ENCODE measurements at places on chromosomes 2 and 18.

GRCh38 chr2:1910592-1911246 lies 166.4 kb upstream of the PXDN start:
- no peak for DNase-seq

DNA sequence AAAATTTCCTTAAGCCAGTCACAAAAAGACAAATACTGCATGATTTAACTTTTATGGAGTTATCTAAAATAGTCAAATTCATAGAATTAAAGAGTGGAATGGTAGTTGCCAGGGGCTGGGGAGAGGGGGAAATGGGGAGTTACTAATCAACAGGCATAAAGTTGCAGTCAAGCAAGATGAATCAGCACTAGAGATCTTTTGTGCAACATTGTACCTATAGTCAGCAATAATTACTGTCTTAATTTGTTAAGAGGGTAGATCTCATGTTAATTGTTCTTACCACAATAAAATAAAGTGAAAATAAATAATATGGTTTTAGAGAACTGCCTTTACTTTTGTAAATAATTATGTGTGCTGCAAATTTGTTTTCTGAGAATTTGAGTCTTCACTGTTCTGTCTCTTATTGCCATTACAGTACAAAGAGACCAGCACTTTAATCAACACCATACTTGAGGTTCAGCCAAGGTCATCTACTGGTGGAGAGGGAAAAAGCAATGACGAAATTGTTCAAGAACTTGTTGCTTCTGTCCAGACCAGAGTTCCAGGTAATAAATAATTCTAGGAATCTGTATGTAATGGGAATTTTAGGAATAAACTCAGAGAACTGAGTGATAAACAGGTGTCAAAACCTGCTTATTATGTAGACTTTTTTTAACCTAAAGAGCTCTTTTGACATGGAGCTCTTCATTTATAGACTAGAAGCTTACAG lies 75.5 kb downstream of the TRABD2A start:
- no peak for DNase-seq

DNA sequence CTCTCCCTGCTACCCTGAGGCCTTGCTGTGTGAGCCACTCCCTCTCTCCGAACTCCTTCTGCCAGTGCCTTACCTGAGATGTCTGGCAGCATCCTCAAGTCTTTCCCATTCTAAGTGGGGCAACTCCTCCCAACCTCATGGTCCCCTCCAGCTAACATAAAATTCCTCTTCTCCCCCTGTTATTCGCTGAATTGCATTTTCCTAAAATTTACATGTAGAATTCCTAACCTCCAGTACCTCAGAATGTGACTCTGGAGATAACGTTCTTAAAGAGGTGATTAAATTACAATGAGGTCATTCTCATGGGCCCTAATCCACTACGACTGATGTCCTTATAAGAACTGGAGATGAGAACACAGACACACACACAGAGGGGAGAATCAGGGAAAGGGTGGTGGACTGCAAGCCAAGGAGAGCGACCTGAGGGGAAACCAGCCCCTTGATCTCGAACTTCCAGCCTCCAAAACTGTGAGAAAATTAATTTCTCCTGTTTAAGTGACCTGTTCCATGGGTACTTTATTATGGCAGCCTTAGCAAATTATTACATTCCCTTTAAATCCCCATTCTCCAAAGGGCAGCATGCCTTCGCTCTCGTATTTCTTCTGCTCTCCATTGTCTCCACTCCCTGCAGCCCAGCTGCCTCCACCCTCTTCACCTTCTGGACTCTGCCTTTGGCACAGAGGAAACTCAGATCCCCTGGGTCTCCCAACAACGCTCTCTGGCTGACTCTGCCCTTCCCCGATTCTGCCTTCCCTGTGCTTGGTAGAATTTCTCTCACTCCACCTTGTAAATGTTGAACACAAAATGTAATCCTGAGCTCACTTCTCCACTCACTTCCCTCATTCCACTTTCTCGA lies 70.5 kb downstream of the TGIF1 start:
- no peak for DNase-seq

DNA sequence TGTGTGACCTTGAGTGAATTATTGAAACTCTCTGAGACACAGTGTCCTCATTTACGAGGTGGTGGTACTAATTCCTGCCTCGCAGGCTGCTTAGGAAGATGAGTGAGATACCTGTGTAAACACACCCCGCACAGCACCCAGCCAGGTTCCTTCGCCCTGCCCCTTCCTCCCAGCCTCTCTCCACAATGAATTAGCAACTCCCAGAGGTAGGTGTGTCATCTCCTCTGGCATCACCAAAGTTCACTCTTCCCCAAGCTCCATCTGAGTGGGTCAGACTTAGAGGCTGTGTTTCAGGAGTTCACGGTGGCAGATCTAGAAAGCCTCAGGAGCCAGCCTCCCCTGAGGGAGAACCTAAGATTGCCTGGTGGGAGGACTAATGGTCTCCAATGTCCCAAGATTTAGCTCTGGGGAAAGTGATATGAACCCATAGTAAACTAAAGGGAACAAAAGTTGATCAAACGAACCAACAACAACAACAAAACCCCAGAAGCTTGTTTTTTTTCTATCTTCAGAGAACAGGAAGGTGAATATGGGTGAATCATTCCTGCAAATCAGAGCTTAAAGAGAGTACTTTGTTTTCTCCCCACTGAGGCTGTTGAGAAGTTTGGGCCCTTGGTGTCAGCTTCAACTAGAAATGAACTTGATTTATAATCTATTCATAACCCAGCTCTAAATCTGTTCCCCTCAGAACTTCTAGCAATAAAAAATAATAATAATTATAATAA lies 44.4 kb upstream of the NRP2 start:
- DNase-seq = no peak

DNA sequence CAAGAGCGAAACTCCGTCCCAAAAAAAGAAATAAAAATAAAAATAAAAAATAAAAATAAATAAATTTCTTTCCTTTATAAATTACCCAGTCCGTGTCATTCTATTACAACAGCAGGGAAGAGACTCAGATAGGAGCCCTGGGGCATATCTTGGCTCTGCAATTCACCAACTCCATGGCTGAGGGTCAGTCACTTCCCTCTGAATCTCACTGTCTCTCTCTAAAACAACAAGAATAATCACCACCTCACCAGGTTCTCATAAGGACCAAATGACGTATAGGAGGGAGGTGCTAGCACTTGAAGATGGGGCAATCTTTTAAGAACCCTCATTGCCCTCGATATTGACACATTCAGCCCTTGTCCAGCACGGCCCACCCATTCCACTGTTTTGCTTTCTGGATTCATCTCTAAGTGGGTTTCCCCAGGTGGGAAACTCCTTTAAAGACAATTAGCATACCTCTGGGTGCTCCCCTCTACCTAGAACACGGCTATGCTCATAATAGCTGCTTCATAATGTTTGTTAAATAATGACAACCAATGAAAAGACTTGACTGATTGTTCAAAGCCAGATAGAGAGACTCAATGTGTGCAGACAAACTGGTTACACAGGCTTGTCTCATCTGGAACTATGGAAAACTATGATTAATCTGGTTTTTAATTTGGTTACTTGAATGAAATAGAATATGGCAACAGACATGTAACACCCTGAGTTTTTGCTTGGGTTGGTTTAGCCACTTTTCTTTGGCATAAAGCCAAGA lies 15.1 kb downstream of the MYCN start:
- no peak for DNase-seq

DNA sequence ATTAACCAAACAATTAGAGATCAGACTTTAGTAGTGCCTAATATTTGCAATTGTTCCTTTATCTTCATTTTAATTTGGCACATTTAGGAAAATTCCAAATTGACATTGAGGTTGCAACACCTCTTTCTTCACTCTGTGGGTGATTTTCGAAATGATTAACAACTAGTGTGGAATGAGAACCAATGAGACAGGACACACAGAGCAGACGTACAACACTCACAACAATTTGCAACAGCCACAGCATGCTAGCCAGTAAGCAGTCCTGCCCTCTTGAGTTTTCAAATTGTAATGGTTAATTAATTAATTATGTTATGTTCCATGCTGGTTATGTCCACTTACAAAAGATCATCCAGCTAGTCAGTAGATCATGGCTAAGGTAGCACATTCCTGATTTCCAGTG lies 339.3 kb downstream of the LRP1B start:
- no peak for DNase-seq

- no peak for DNase-seq
These were observed 589.2 kb upstream of the SALL3 start for GRCh38 chr18:78390348-78390951.

DNA sequence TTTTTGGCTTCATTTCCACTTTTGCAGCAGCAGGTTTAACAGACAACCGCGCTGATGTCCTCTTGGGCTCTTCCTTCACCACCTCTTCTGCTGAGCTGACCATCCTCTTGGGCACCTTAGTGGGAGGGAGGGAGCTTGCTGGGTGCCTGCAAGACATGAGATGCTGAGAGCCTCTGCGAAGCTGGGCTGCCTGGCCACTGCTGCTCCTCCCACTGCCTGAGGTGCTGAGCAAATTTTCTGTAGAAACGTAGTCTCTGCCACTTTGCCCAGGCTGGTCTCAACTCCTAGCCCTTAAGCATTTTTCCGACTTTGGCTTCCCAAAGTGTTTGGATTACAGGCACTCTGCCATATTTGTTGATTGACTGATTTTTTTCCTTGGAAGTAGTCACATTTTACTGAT lies 422.2 kb upstream of the MC4R start:
- no peak for DNase-seq

- DNase-seq = no peak
These were observed 21.8 kb downstream of the ZNF532 start for GRCh38 chr18:58886431-58886830.

GRCh38 chr2:43566461-43566729 lies 29.4 kb downstream of the THADA start:
- DNase-seq = no peak

GRCh38 chr2:168939918-168940317 lies 38.8 kb downstream of the G6PC2 start:
- DNase-seq = no peak

DNA sequence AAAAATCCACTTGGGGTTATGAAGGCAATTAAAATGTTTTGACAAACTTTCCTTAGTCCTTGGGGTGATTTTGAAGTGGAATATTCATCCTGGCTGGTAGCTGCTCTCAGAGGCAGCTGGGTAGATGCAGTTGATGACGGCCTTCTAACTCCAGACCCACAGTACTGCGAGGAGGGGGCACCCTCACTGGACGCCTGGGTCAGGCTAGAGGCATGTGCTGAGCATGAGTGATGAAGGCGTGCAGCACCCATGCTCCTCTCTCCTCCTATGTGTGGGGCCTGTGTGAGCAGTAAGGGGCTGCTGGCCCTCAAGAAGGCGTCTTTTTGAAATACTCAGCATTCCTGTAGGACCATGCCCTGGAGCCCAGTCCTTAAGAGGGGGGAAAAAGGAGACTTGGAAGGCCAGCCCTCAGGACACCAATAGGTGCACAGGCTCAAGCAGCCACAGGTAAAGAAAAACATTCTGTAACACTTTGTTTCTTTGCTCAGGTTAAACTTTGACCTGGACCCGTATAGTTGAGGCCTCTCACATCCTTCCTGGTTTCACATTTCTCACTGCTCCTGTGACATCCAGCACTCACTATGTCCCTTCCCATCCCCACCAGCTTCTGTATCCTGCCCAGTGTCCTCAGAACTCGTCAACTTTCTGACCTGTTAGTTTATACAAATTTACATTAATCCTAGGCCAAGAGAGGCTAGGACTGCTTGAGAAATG lies 64.4 kb downstream of the CD8B2 start:
- no peak for DNase-seq

- no peak for DNase-seq
These were observed 307.3 kb upstream of the CNTNAP5 start for GRCh38 chr2:123717636-123718334.

- peak; percentile 18 for DNase-seq
These were observed 342.6 kb downstream of the CTNNA2 start for GRCh38 chr2:79855264-79856006.

GRCh38 chr2:106954304-106954703 lies 68.3 kb upstream of the ST6GAL2 start:
- no peak for DNase-seq

GRCh38 chr2:37615804-37616676 lies 55.4 kb downstream of the CDC42EP3 start:
- DNase-seq = no peak

- no peak for DNase-seq
These were observed 91.2 kb downstream of the POLR1A start for GRCh38 chr2:86014493-86014892.

DNA sequence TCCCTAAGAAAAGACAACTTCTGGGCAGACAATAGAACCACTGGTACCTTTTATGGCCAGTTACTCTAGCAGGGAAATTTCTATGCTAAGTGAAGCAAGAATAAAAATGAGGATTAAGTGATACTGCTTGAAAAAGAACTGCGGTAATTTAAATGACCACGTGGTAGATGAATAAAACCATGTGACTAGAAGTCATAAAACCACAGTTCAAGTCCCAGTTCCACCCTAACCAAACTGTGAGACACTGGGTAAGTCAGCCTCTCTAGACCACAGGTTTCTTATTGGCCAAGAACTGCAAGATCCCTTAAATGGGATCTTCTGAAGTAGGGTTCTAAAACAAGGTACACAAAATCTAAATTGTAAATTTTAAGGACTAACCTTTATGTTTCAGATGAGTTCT lies 12.7 kb downstream of the TMEM237 start:
- no peak for DNase-seq

GRCh38 chr2:64260093-64260803 lies 116.0 kb upstream of the PELI1 start:
- no peak for DNase-seq

Measured in HTR-8/SVneo (cell line).